ENCODE measurements at places on chromosomes 5 and 9. TPM values are rescaled to one million over a fixed set of nuclear protein-coding genes. Genes with fewer than 3 reads are reported as not detected.

Gene SVEP1
- total RNA-seq = 11.3 TPM

Gene WDR38
- not detected for total RNA-seq

Gene AJM1
- total RNA-seq = not detected

Gene SLC4A9
- total RNA-seq = not detected

Gene LAMC3
- 0.35 TPM for total RNA-seq

Gene FGF10
- not detected for total RNA-seq

Gene HSPA4
- 107 TPM for total RNA-seq

Gene STXBP1
- 28.8 TPM for total RNA-seq

Gene BAAT
- not detected for total RNA-seq

Gene PCDHB9
- 0.18 TPM for total RNA-seq

Gene AGPAT2
- total RNA-seq = 64.7 TPM

Gene SGCD
- total RNA-seq = 0.18 TPM

Gene SLC36A3
- not detected for total RNA-seq

Gene CATSPER3
- under 0.01 TPM for total RNA-seq

Gene STPG3
- not detected for total RNA-seq

Gene FGF1
- 1.8 TPM for total RNA-seq

Gene LIFR
- total RNA-seq = 20.5 TPM

Gene SLC36A2
- not detected for total RNA-seq

Gene TNFAIP8
- 8.1 TPM for total RNA-seq

Gene PCDHGC4
- total RNA-seq = 0.58 TPM

Gene LVRN
- total RNA-seq = 0.35 TPM

Gene ATP10B
- total RNA-seq = not detected

Gene TAF1L
- not detected for total RNA-seq
